ENCODE measurements at places on chromosomes 3 and 15. TPM values are rescaled to one million over a fixed set of nuclear protein-coding genes. Genes with fewer than 3 reads are reported as not detected.

The ZBED2 gene
- 394 TPM for total RNA-seq

The SOX14 gene
- total RNA-seq, result not detected

The NUP210 gene
- 148 TPM for total RNA-seq

The BCHE gene
- total RNA-seq, result not detected

DNA sequence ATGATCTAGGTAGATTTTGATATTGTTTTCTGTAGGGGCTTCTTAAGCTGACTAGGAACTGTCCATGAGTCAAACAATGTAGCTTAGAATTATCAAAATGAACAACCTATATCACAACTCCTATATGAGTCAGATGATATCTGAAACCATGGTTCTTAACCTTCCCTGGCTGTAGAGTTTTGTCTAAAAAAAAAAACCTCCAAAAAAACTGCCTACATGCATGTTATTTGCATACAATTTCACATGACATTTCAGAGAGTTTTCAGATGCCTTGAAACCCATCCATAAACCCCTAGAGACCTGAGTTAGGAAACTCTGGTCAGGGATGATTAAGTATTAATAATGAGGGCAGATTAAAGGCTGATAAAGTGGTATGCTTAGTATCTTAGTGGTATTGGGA is 157.0 kb downstream of the CHST2 start:
- DNase-seq, result no peak

DNA sequence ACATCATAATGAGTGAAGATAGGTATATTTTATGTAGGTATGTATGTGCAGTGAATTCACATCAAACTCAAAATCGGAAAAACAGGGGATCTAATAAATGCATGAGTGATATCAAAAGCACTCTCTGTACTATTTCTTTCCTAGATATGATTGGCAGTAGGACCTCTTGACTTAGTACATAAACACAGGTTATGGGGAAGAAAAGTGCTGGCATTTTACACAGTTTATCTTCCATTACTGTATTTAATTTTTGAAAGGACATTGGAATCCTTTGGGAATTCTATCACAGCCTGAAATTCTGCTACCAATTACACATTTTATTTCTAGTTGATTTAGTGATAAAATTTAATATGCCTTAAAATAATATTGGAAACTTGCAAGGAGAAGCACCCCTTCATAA is 470.5 kb upstream of the ONECUT1 start:
- no peak for DNase-seq

- DNase-seq, result no peak
These were observed 392.1 kb downstream of the NLGN1 start for GRCh38 chr3:173789530-173790162.
